D341Med (cell line): ENCODE measurements at places on chromosomes 12 and 14.

DNA sequence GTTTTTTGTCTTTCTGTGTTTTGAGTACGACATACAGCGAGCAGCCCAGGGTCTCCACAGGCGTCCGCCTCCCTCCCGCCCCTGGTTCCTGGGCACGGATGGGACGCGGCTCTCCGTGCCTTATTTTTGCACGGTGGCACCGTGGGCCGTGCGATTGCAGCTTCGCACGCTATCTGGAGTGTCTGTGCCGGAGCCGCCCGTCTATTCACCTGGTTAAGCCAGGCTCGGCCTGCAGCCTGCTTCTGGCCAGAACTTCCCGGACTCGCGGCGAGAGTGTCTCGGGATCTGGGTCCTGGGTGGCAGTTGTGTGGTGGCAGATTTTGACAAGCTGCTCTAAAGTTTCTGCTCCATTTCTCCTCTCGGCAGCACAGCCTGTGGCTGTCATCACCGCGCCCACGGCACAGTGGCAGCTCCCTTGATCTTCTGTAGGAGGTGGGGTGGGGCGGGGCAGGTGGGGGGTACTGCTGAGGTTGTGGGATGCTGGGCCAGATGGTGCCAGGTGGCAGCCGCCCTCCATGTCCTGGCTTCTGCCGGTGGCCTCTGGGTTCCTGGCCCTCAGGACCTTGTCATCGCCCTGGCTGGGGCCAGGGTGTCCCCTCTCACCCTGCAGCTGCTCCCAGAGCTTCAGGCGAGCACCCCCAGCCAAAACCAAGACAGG lies 2.9 kb downstream of the MMP17 start:
- DNase-seq = peak; percentile 69

- no peak for DNase-seq
Measured at GRCh38 chr12:49966511-49967041, 4.9 kb downstream of the AQP5 start.

DNA sequence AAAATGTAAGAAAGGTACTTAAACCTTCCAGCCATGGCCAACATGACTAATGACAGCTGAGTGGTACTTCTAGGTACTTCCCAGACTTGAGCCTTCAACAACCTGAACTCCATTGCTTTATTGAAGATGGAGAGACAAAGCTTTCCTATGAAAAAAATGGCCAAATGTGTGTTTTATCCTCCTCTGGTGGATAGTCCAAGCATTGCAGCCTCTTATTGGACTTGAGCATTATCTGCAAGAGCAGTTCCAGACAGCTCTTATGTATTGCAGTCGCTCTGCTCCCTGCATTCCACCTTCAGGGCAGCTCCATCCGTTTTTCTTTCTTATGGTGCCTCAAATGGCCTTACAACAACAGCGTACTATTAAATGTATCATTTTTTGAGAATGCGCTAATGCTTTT lies 588.2 kb downstream of the NRXN3 start:
- DNase-seq = peak; percentile 65

- no peak for DNase-seq
Measured at GRCh38 chr12:98656289-98657101, 11.4 kb downstream of the APAF1 start.

- no peak for DNase-seq
Measured at GRCh38 chr14:105069522-105069870, 4.3 kb upstream of the GPR132 start.

GRCh38 chr12:6231359-6232268 lies 31.4 kb downstream of the CD9 start:
- no peak for DNase-seq

GRCh38 chr12:53744751-53745150 lies 7.0 kb downstream of the CISTR start:
- no peak for DNase-seq

GRCh38 chr14:77272261-77272660 lies 1.3 kb upstream of the NGB start:
- no peak for DNase-seq

DNA sequence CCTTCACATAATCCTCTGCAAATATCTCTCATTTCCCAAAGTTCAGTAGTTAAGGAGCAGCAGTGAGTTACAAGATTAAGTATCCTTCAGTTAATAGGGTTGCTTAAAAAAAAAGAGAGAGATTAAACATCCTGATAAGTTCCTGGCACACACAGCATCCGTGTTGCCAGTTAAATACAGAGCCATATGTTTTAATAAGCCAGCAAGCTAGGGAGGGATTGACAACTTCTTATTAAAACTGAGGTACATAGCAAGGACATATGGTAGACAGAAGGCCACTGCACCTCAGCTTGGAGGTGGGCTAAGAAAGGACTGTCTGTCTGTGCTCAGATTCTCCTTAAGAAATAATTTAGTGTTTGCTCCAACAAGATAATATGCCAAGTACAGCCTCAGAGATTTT lies 9.6 kb upstream of the TMEM30B start:
- peak; percentile 63 for DNase-seq

DNA sequence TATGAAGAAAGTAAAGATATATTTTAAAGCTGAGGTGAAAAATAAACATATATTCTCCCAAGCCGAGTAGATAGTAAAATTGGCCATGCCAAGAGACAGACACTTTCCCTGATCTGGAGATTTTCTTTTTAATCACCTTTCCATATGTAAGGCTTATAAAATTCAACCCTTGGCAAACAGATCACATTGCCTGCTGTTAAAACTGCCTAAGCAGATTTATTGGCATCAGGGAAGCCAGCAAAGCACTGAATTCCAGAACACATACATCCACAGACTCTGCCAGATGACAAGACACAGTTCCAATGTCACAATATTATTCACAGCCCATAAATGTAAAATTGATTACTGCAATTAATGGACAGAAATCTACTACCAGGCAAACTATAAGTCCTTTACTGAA lies 78.2 kb upstream of the GARIN2 start:
- peak; percentile 44 for DNase-seq

DNA sequence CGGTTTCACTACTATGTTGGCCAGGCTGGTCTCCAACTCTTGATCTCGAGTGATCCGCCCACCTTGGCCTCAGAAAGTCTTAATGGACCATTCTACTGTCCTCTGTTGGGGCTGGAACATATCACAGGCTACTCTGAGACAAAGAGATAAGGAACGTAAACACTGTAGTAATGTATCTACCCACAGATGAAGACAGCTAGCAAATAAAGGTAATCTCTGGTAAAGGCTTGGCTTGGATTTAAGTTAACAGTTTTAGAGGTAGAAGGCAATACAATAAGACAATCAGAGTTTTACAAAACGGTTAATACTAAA lies 44.6 kb upstream of the ISM2 start:
- no peak for DNase-seq

GRCh38 chr14:70707138-70708038 lies 65.7 kb downstream of the TTC9 start:
- no peak for DNase-seq

DNA sequence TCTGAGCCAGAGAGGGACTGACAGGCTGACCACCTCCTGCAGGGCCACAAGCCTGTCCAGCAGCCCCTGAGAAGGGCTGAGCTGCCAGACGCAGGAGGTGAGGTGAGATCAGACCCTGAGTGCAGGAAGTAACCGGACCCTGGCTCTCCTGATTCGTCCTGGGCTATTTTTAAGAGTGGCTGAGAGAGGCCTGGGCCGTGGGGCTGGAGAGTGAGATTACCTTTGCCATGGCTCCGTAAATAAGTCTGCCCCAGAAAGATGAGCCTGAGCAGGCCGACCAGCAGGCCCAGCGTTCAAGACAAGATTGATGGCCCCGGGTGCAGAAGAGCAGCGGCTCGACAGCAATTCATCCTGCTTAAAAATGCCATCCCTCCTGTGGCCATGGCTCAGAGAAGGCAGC lies 54.2 kb downstream of the SPTB start:
- no peak for DNase-seq

DNA sequence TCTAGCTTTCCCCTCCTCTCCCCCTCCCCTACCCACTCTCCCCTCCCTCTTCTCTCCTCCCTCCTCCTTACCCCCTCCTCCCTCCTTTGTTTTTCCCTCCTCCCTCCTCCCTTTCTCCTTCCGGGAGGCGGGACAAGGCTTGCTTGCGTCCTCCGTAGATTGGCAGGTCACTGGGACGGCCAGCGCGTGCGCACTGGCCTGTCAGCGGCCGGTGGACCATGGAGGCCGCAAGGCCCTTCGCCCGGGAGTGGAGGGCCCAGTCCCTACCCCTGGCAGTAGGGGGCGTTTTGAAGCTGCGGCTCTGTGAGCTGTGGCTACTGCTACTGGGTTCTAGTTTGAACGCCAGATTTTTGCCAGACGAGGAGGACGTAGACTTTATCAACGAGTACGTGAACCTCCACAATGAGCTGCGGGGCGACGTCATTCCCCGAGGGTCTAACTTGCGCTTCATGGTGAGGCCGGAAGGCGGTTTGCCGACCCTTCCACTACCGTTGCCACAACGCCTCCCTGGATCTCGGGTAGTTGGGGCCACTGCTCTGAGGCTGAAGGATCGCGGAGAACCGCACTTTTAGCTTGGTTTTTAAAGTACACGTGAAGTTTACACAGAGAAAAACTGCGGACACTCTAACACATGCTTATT lies at the start of gene GLIPR1L2:
Gene GLIPR1L2 (plus strand): TSS at position 191 of the 640 bp plus-strand sequence. CDS start 28 bp downstream, at position 219.
- DNase-seq = peak; percentile 96

- DNase-seq = no peak
Measured at GRCh38 chr12:110585231-110585799, 2.2 kb upstream of the PPTC7 start.

DNA sequence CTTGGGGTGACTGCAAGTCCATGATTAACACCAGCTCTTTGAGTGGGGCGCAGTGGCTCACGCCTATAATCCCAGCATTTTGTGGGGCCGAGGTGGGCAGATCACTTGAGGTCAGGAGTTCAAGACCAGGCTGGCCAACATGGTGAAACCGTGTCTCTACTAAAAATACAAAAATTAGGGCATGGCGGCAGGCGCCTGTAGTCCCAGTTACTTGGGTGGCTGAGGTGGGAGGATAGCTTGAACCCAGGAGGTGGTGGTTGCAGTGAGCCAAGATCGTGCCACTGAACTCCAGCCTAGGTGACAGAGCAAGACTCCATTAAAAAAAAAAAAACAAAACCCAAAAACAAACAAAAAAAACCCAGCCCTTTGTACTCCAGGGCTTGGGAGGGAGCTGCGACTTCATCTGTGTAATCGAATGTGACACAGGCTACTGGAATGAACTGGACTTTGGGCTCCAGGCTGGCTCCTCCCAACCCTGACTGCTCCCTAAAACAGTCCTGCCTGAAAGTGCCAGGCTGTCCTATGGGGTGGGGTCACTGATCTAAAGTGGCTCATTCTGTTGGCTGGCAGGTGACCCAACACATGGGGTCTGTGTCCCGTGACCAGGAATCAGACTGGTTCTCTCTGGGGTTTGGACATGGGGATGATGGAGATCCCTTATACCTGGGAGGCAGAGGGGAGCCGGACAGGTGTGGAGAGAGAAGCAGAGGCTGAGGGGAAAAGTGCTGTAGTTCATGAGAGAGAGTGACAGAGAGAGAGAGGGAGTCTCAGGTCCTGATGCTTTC lies 9.3 kb upstream of the C12orf43 start:
- DNase-seq = no peak

DNA sequence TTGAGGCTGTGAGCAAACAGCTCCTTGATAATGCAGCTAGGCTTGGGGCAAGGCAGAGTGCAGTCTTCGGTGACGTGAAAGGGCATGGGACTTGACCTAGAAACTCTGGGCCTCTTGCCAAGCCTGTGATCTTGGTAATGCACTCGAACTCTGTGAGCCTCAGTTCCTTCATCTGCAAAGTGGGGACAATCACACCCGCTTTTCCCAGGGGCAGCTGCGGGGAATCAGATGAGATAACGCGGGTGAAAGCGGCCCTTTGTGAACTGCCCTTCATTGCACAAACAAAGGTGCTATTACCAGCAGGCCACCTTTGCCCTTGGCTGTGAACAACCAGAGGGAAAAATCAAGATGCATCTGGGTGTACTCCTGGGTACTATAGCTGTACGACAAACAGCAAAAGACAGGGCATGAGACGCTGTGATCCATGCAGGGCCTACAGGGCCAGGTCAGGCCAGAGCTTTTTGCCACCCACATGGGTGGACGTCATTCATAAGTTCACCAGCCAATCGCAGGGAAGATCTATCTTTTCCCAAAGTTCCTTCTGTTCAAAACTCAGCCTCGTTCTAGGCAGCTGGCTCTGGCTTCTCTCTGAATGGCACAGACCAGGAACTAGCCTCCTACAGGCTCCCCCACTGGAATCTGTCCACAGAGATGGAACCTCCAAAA lies 3.2 kb downstream of the MSI1 start:
- DNase-seq = no peak

DNA sequence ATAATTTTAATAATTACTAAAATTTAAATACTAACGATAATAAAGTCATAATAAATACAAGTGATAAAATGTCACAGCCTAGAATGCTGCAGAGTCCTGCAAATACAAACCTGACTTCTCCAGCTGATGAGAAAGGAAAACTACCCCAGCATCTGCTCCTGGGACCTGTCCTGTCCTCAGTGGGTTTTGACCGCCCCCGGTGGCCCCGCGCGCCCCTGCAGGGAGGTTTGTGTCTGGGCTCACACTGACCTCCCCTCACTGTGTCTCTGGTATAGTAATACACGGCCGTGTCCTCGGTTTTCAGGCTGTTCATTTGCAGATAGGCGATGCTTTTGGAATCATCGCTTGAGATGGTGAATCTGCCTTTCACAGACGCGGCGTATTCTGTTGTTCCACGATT lies 1139.4 kb downstream of the TMEM121 start:
- DNase-seq = no peak

DNA sequence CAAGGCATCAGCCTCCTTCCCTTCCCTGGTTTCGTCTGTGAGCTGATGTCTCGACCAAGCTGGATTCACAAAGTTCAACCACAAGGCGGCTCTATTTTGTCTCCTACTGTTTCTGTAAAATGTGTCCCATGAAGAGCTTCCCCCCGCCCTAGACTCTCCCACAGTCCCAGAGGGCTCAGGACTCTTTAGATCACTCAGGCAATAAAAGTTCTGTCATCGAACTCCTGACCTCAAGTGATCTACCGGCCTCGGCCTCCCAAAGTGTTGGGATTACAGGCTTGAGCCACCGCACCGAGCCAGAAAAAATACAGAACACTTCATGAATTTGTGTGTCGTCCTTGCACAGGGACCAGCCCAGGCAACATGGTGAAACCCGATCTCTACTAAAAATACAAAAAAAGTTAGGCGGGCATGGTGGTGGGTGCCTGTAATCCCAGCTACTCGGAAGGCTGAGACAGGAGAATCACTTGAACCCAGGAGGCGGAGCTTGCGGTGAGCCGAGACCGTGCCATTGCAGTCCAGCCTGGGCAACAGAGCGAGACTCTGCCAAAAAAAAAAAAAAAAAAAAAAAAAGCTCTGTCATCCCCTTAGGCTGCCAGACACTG lies 149.4 kb downstream of the BCL11B start:
- no peak for DNase-seq

- DNase-seq = no peak
Measured at GRCh38 chr14:76551116-76551515, 175.2 kb downstream of the ESRRB start.

GRCh38 chr12:108457734-108458361 lies 57.2 kb upstream of the FICD start:
- DNase-seq = no peak
